Activated T-cell treated with anti-CD3 and anti-CD28 coated beads for 1 hour (primary cell): ENCODE measurements at places on chromosomes 7 and 10.

- no peak for DNase-seq
Measured at GRCh38 chr7:16773326-16773725, 19.8 kb downstream of the TSPAN13 start.

- no peak for DNase-seq
Measured at GRCh38 chr10:17836942-17837341, 27.8 kb downstream of the MRC1 start.

DNA sequence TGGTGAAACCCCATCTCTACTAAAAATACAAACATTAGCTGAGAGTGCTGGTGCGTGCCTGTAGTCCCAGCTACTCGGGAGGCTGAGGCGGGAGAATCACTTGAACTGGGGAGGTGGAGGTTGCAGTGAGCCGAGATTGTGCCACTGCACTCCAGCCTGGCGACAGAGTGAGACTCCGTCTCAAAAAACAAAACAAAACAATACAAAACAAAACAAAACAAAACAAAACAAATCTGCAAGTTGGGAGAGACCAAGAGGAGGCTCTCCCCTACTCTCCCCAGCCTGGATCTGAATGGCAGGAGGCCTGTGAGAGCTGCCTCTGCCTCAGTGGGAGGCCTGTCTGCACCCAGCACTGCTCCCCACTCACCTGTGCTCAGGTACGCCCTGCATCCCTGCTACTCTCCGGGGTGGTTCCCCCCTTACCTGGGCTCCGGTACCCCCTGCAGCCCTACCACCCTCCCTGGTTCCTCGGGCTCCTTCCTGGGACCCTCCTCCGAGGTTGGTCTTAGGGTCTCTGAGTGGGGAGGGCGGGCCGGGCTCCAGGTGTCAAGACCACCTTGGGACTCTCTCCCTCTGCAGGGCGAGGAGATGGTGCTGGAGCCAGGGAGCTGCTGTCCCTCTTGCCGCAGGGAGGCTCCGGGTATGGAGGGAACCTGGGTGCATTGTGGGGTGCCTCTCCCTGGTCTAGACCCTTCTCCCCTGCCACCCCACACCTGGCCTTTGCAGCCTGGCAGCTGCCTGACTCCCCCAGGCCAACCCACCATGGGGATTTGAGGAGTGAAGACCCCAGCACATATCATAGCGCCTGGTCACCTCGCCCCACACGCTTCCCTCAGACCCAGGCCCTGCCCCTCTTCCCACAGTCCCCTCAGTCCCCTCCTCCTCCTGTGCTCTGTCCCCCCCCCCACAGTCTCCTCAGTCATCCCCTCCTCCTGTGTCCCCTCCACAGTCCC is 9.5 kb upstream of the ZNF862 start:
- DNase-seq = no peak

DNA sequence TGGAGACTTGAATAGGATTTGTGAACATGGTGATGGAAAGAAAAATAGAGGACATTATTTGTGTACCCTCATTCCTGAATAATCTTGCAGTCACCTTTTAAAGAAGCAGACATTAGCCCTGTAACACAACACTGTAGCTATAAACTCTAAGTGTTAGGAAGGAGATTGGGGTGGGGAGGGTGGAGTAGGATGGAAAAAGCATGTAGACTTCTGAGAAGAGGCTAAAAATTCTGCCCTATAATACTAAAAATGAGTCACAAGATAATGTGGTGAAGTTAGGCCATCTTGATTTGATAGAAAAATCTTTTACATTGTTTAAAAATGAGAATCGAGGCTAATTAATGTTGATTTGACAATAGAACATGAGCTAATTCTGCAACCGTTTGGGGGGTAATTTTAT is 128.8 kb downstream of the LCOR start:
- DNase-seq = no peak
